ENCODE measurements at places on chromosomes 11 and 22.

- no peak for DNase-seq
These were observed 55.6 kb upstream of the CSNK2A3 start for GRCh38 chr11:11408436-11409221.

- no peak for DNase-seq
These were observed 5.9 kb downstream of the LMNTD2 start for GRCh38 chr11:554428-555226.

GRCh38 chr11:109363682-109364081 is 58.3 kb upstream of the C11orf87 start:
- DNase-seq = no peak

GRCh38 chr11:5038341-5038740 is 8.0 kb upstream of the OR52J3 start:
- DNase-seq = no peak

DNA sequence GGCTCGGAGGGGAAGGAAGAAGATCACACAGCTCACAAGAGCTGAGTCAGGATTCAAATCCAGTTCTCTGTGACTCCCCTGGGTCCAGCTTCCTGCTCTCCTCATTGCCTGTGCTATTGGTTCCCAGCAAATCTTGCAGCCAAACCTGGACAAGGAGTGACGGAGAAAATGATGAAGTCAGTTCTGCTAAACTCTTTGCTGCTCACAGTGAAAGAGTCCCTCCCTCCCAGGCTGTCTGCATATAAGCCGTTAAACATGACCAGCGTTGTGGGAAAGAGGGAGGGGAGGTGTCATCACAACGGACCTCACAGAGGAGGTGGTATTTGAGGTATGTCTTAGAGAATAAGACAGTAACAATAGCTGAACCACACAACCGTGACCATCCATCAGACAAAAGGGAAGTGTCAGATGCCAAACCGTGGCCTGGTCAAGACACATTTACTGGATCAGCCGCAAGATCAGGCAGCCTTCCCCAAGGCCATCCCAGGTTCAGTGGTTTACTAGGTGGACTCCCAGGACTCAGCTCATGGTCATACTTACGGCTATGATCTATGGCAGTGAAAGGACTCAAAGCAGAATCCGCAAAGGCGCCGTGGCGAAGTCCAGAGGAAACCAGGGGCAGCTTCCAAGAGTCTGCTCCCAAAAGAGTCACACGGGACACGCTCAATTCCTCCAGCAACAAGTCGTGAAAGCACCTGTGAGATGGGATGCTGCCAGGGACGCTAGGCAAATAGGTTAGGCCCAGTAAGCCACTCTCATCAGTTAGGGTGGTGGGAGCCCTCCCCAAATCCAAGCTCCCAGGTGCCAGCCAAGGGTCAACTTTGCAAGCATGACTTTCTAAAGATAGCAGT is 2.8 kb upstream of the CYTH4 start:
- no peak for DNase-seq

DNA sequence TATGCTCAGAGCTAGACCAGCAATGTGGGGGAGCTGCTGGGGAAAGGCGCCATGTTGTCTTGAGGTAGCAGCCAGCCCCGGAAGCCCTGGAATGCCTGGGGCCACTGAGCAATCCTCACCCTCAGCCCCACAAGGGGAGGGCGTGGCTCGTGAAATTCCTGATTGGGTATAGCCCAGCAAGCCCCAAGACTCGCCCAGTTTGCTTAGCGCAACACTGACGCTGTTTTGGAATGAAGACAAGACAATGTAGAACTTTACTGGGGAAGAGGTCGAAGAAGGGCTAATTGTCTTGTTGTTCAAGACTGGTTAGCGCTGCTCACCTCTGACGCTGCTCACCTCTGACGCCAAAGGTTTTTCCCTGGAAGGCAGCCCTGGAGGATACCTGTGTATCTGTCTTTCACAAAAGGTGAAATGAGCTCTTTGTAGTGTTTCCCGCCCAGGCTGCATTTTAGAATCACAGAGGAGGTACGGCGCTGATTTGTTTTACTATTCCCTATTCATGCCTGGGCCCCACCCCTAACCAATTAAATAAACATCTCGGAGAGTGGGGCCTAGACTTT is 47.6 kb downstream of the ST3GAL4 start:
- DNase-seq = no peak

DNA sequence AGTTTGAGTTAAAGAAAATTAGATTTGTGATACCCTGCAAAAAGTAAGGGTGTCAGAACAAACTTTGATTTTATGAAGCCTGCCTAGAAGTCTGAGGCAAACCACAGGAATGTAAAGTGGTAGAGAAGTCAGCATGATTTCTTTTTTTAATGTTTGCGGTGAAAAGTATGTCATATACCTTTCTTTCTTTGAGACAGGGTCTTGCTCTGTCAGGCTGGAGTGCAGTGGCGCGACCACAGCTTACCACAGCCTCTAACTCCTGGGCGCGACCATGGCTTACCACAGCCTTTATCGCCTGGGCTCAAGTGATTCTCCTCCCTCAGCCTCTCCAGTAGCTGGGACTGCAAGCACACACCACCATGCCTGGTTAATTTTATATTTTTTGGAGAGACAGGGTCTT is 4.7 kb downstream of the API5 start:
- DNase-seq = no peak

- DNase-seq = no peak
These were observed 46.2 kb upstream of the SEPTIN5 start for GRCh38 chr22:19667872-19668740.

DNA sequence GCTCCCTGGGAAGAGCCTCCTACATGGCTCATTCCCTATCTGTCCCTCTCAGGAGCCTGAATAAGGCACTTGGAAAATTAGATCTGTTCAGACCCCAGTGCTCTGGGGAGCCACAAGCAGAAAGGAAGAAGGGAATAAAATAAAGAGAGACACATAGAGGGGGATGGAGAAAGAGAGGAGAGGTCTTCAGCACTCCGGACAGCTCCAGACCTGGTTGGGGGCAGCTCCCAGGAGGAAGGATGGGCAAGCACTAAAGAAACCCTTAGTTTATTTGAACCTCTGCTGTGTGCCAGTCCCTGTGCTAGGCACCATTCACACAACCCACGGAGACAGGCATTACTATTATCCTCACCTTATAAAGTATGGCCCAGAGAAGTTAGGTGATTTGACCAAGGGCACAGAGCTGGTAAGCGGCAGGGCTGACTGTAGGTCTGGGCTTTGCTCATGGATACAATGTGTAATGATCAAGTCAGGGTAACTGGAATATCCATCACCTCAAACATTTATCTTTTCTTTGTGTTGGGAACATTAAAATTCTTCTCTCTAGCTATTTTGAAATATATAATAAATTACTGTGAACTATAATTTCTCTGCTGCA is 53.7 kb upstream of the LRRC32 start:
- peak; percentile 33 for DNase-seq

DNA sequence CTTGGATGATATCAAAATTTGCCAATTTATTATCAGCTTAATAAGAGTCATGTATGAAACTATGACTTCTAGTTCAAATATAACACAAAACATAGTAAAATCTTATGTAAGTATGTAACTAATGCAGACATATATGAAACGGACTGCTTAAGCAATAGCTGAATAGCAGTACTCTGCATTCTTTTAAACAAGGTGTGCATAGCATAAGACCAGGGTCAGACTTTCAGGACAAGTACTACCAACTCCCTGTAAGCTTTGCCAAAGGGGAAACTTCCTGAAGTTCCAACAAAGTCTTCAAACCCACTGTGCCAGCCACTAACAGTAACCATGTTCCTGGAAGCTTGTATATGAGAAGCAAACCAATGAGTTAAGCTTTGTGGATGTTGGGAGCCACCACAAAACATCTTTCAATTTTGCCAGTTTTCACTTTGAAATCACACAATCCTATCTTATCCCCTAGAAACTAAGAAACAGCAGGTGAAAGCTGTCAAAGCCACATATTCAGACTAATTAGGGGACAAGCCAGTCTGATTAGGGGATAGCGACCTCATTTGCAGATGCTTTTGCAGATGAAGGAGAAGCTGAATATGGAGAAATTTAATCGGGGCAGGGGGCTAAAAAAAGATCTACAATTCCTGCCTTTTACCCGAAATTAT is 13.3 kb downstream of the RBFOX2 start:
- no peak for DNase-seq

DNA sequence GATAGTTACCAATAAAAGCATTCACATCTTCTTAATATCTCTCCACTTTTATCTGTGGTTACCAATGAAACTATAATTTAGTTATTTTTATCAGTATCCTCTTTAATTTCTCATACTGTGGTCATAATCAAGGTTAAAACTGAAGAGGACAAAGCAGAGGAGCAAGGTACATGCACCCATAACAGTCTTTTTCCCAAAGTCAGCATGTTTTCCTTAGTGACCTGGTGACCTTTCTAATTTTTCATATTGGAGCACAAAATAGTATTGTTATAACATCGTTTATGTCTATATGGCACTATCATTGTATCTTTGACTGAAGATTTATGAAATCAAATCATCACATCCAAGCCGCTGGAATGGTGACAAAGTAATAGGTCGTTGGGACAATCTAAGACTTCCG is 51.5 kb upstream of the CHORDC1 start:
- no peak for DNase-seq

DNA sequence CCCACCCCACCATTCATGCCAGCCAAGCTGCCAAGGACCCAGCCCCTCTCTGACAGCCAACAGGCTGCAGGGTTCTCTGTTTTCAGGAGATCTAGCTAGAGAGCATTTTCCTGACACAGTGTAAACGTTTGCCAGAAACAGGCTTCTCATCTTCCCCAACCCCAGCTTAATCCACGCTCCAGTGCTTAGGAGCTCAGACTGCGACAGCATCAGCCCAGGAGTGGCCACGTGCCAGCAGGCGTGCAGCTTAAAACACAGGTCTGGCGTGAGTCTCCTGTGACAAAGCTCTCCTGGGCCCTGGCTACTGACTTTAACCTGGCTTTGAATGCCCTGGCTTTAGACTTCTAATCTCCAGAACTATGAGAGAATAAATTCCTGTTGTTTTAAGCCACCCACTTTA is 66.6 kb downstream of the GALNT18 start:
- DNase-seq = peak; percentile 83

GRCh38 chr11:35006389-35007128 is 90.1 kb downstream of the PDHX start:
- no peak for DNase-seq

DNA sequence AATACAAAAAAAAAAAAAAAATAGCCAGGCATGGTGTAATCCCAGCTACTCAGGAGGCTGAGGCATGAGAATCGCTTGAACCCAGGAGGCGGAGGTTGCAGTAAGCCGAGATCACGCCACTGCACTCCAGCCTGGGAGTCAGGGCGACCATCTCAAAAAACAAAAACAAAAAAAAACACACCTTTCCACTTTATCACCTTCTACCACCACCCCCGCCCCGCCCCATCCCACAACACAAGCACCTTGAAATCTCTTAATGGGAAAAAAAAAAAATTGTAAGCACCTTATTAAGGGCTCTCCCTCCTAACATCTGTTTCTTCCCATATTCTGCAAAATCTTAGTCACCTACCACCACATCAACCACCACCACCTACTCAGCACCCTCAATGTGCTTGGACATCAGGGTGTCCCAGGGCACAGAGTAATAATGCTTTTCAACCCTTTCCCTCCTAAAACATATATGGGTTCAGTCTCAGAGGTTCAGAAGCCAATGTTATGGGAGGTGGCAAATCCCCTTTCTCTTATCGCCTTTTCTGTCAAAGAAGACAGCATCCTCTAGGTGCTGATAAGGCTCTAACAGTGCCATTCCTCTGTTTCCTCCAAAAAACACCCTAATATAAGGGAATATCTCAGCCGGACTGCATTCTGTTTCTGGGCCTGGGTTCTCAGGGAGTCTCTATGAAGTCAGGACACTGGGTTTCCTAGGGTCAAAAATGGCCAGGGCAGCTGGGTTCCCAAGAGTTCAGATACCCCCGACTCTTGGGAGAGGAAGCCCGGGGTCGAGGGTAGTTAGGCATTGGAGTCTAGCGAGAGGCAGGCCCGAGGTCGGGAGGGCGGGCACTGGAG is 718 bp downstream of the INTS5 start:
- DNase-seq = no peak

DNA sequence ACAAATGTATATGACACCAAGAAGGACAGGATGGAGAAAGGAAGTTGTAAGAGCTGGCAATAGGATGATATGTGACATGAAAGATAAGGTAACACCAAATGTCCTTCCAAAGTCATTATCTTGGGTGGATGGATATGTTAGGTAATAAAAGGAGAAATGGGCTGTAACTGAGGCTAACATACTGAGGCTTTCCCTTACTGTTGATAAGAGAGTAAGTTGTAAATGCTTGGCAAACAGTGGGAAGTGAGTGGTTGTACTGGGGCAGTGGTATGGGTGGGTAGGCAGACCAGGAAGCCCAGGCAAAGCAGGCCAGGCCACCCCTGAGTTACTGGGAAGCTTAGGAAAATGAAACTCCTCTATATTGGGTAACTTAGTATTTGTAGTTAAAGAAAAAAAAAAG is 73.7 kb downstream of the ARHGAP42 start:
- no peak for DNase-seq

- DNase-seq = no peak
These were observed 50.5 kb upstream of the LRRC55 start for GRCh38 chr11:57131080-57131790.

DNA sequence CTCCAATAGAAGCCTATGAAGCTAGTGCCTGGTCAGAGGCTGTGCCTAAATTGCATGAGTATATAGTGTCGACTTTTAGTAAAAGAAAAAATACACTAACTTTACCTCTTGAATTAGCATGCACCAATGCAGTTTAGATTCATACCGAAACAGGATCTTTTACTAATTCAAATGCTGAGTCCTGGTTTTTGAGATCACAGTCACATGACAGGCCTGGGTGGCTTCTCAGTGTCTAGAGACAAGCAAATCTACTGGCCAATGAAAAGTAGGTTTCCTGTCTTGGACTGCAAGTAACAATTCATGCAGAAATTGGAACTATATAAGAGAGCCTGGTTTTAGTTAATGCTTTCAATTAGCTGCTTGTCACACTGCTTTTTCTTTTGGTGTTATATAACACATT is 7.2 kb downstream of the ARHGEF12 start:
- no peak for DNase-seq

DNA sequence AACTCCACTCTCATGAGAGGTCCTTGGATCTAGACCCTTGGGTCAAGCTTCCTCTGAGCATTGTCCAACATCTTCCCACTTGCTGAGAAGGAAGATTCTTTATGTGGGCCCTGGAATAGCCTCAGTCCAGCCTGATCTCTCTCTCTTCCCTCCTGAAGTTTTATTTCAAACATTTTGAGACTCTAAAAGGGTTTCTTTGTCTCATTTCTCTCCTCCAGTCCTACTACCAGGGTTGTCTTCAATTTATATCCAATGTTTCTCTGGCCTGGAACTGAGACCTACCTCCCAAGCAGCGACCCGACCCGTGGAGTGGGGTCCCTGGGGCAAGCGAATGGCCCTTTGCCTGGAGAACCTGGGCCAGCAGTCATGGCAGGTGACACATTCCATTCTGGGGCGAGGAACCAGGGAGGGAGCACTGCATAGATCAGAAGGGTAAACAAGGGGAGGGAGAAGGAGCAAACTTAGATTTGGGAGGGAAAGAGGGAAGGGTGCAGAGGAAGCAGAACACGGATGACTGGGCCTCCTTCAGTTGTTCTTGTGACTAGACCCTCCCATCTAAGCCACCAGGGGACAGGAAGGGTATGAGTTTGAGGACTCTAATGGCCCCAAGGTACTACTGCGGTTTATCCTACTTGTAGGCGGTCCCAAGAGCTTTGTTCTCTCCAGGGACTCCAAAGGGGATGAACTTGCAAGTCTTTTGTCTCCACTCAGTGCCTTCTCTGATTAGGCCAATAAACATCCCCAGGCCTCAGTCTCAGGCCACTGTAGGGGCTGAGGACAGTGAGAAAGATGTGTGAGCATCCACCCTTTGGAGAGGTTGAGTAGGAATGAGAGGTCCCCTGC is 14.2 kb upstream of the PRAME start:
- no peak for DNase-seq

All from renal pelvis (tissue), 12 donors.